ENCODE measurements at places on chromosomes 2 and 18.
A peak's percentile ranks its signal among the peaks of the same experiment; 100 is the strongest.

- DNase-seq, result no peak
Observed at GRCh38 chr2:11411244-11411643, 54.7 kb downstream of the E2F6 start.

GRCh38 chr18:58525928-58526424, 102.9 kb downstream of the ALPK2 start:
- DNase-seq, result no peak

DNA sequence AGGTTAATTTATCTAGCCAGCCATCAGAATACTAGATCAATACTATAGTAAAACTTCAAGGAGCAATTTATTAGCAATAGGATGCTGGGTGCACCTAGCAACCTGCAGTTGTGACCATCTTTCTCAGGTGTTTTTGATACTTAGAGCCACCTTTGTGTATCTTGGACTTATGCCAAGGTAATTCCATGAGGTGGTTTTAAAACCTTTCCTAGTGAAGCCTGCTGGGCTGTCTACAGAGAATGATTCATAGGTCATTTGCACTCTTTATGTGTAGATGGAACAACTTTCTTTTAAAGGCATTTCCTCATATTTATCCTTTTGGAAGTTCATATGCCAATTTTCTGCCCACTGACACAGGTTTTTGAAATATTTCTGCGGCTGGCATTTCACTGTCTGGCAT, 1030.1 kb upstream of the POU3F3 start:
- no peak for DNase-seq

- DNase-seq, result peak; percentile 45
Observed at GRCh38 chr2:181742922-181743722, 62.8 kb upstream of the NEUROD1 start.

All from forelimb muscle (tissue), 1 donor.